Stimulated activated CD4-positive, alpha-beta T cell treated with anti-CD3 and anti-CD28 coated beads, Interleukin-4, amount 100 ng/mL, for 48 hours (primary cell): ENCODE measurements at places on chromosomes 6 and 20.

- no peak for DNase-seq
Measured at GRCh38 chr6:112241820-112242429, 12.4 kb downstream of the LAMA4 start.

DNA sequence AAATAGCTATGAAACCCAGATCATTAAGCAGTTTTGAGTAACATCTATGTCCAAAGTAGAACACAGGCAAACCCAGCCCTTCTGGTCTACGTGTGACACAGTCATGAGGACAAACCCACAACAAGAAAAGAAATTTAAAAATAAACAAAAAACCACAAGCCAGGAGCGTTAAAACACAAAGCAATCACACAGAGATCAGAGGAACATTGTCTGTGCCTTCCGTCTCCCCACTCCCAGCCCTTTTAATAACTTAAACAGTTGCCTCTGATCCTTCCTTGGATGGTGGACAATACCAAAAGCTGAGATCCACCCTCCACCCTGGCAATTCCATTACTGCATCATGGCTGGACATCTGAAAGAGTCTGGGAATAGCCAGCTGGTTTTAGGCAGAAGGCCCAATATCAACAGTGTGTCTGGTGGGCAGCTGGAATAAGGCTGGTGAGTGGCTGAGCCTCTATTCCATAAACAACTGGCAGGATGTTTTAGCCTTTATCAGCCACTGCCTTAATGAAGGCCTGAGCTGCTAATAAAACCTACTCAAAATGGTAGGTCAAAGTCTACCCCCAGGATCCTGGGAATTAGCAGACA is 15.7 kb upstream of the LAMA4 start:
- no peak for DNase-seq

- DNase-seq, result no peak
Measured at GRCh38 chr20:49230561-49231133, 11.4 kb downstream of the DDX27 start.

GRCh38 chr6:123338394-123338793 is 298.4 kb downstream of the TRDN start:
- DNase-seq, result no peak

- no peak for DNase-seq
Measured at GRCh38 chr6:143731789-143732188, 54.0 kb downstream of the PHACTR2 start.

- DNase-seq, result no peak
Measured at GRCh38 chr6:169379495-169380070, 125.9 kb upstream of the THBS2 start.

- DNase-seq, result no peak
Measured at GRCh38 chr6:103983860-103984259, 875.9 kb downstream of the HACE1 start.

- DNase-seq, result no peak
Measured at GRCh38 chr6:139449611-139450000, 75.2 kb upstream of the CITED2 start.

- no peak for DNase-seq
Measured at GRCh38 chr6:123805921-123806320, 2.3 kb downstream of the NKAIN2 start.

- DNase-seq, result no peak
Measured at GRCh38 chr20:19929481-19930145, 87.5 kb upstream of the NAA20 start.

- DNase-seq, result no peak
Measured at GRCh38 chr6:32164295-32164694, at the start of gene EGFL8. EGFL8 (plus strand) TSS chr6:32164595; CDS start chr6:32166166, 1,571 bp downstream.

DNA sequence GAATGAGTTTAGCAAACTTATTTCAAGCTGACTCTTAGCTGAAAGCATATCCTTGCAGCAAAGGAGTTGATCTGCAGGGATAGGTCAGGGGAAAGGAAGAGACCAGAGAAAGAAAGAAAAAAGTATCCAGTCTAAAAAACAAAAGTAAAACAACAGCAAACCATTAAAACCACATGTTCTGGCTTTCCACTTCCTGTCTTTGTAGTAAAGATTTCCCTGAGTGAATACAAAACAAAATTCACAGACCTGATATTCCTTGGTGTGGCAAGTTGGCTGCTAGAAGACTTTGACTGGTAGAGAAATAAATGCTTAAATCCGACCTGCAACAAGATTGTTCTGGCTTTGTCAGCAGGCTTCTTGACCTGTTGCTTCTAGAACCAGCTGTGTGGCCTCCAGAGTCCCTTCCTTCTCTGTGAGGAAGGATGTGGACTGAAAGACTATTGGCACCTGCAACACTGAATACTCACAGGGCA is 23.4 kb upstream of the MCM3 start:
- no peak for DNase-seq
